ENCODE measurements at places on chromosomes 7 and 10. TPM values are rescaled to one million over a fixed set of nuclear protein-coding genes. Genes with fewer than 3 reads are reported as not detected.
A peak's percentile ranks its signal among the peaks of the same experiment; 100 is the strongest.

Gene ADCY1
- total RNA-seq = 0.14 TPM

Gene CEP55
- 52.9 TPM for total RNA-seq

DNA sequence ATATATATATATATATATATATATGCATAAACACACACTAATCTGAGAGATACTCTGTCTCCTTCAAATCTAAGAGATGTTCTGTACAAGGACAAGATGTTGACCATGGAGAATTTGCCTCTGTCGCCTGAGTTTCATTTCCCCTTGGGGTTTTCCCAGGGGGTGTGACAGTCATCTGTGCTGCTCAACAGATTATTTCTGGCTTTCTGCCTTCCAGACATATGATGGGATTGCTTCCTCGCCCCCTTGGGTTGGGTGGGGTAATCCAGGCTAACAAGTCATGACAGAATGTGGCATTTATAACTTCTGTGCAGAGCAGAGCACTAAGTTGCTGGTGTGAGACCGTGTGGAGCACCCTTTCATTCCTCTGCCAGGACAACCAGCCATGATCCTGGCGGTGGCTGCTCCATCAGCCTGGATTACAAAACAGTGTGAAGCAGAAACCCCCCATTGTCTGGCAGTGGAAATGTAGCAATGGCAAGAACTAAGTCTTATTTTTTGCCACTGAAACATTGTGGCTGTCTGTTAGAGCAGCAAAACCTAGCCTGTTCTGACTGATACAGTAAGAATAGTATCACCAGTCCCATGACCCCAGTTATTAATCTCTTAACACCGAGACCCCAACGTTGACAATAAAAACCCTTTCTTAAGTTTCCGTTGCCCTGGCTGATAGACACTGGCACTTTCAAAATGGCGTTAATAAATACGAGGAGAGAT is 13.7 kb upstream of the USP6NL start:
- no peak for DNase-seq

GRCh38 chr10:100811752-100812750 is 66.7 kb downstream of the PAX2 start:
- no peak for DNase-seq

- DNase-seq = no peak
Measured at GRCh38 chr10:126651467-126651866, 19.0 kb downstream of the C10orf90 start.

DNA sequence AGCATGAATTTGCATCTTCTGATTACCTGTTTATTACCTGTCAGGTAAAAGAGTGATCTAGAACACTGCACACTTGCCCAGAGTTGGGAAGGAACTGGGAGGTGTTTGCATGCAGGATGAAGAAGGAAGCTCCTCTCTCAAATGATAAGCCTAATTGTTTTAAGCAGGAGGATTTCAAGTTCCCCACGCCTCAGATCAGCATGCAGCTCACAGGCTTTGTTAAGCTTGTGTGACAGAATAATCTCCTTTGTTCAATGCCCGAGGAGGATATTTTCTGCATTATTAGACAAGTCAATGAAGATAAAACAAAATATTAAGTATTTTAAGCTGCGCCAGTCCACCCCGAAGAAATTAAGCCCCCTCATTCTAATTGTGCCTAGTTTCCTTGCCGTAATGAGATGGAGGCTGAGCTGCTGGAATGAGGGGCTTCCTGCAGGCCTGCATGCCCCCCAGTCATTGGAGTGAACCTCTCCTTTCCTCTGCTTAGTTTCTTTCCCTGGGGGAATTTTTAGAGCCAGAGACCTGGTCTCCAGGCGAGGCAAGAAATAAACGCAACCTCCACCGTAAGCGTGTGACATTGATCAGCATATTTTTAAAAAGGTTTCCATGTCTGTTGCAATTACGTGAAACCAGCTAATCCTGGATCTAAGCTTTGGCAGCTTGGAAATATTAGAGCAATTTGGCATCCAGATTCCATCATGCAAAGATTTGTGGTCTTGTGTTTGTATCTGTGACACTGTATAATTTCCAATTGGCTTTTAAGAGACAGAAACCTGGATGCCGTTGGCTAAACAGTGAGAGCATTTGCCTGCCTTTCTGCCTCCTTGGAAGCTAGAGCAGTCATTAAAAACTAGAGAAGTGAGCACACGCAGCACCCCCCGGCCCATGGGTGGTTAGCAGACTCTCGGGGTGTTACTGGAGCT is 376.0 kb downstream of the GALNT17 start:
- peak; percentile 37 for DNase-seq

DNA sequence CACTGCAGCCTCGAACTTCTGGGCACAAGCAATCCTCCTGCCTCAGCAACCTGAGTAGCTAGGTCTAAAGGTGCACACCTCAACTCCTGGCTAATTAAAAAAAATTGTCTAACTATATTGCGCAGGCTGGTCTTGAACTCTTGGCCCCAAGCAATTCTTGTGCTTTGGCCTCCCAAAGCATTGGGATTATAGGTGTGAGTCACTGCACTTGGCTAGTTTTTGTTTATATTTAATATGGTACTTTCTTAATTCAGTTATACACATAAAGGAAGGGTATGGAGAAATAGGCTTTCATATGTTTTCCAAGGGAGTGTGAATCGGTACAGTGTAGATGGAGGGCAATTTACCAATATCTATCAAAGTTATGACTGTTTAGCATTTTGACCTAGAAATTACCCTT is 20.4 kb downstream of the NPVF start:
- DNase-seq = no peak

DNA sequence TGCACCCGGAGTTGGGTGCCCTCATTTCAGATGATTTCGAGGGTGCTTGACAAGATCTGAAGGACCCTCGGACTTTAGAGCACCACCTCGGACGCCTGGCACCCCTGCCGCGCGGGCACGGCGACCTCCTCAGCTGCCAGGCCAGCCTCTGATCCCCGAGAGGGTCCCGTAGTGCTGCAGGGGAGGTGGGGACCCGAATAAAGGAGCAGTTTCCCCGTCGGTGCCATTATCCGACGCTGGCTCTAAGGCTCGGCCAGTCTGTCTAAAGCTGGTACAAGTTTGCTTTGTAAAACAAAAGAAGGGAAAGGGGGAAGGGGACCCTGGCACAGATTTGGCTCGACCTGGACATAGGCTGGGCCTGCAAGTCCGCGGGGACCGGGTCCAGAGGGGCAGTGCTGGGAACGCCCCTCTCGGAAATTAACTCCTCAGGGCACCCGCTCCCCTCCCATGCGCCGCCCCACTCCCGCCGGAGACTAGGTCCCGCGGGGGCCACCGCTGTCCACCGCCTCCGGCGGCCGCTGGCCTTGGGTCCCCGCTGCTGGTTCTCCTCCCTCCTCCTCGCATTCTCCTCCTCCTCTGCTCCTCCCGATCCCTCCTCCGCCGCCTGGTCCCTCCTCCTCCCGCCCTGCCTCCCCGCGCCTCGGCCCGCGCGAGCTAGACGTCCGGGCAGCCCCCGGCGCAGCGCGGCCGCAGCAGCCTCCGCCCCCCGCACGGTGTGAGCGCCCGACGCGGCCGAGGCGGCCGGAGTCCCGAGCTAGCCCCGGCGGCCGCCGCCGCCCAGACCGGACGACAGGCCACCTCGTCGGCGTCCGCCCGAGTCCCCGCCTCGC is at the start of gene EGFR:
TSS of gene EGFR (plus strand) at position 657 of the 830 bp plus-strand sequence. CDS start 261 bp downstream, outside the sequence.
- peak; percentile 13 for DNase-seq

All from G401 (cell line).